ENCODE measurements at places on chromosomes 4 and X.

DNA sequence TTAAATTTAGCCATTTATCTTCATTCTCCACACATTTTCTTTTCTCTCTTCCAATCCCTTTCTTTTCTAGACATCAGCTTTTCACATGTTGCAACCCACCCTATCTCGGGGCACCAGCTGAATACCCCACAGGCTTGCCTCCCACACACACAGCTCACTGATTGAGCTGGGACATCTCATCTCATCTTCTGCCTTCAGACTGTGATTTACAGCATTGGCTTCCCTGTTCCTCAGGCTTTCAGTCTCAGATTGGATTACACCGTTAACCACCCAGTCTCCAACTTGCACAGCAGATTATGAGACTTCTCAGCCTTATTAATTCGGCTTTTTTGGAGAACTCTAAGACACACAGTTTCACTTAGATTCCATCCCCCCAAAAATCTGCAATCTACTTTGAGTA lies 93.7 kb downstream of the PRSS12 start:
- DNase-seq: no peak

- DNase-seq: no peak
Measured at GRCh38 chr4:10623862-10624261, 60.7 kb downstream of the CLNK start.

DNA sequence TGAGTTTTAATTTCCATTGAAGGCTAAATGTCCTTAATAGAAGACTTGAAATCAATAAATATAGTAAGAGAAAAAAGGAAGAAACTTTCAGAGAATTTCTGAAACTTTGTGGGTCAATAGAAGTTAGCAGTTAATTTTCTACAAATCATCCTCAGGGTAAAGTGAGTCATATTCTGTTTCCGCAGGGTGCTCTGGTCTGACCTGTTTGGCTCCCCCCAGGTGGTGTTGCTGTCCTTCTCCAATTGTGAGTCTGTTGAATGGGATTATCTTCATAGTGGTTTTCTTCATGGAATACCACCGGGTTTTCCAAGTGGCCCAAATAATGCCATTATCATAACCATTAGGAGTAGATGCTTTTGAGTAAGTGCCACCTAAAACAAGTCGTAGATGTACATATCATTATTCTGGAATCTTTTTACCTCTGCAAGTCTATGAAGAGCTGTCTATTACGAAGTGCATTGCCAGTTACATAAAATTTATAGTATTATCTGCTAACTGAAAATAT lies 7.7 kb downstream of the FGG start:
- no peak for DNase-seq

GRCh38 chr4:7722766-7723387 lies 216.8 kb downstream of the AFAP1 start:
- no peak for DNase-seq

Data from omental fat pad (tissue), 4 donors.